ENCODE measurements at places on chromosomes 6 and 20.

GRCh38 chr20:58130581-58130980 is 97.9 kb downstream of the ANKRD60 start:
- no peak overlapping the region for H3K4me3 ChIP-seq
- no peak for DNase-seq
- peaks cover 4% of the 10 kb centered on the region for H3K4me1 ChIP-seq
- no peak overlapping the region for H3K27ac ChIP-seq

DNA sequence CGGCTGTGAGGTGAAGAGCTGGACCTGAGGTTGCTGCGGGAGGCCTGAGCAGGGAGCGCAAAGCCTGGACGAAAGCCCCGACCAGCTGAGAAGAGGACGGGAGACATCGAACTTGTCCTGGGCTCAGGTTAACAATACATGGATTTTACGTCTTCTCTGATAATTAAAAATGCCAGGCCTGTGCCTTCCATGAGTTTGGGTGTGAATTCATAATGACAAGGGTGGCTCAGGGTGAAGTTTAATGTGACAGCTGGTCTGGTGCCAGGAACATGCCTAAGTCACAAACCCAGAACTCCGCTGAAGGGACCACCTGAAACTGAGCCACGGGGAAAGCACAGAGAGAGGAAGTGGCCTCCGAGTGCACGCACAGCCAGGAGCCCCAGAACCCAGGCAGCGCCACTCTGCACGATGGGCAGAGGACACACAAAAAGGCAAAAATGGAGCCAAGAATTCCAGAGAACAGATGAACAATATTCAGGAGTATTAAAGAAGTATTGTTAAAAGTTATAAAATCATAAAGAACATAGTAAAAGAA is 150.1 kb upstream of the RPS6KA2 start:
- no peaks in the 10 kb centered on the region for H3K36me3 ChIP-seq
- H3K4me3 ChIP-seq = no peak overlapping the region
- no peak overlapping the region for H3K27ac ChIP-seq
- H3K4me1 ChIP-seq = no peaks in the 10 kb centered on the region

DNA sequence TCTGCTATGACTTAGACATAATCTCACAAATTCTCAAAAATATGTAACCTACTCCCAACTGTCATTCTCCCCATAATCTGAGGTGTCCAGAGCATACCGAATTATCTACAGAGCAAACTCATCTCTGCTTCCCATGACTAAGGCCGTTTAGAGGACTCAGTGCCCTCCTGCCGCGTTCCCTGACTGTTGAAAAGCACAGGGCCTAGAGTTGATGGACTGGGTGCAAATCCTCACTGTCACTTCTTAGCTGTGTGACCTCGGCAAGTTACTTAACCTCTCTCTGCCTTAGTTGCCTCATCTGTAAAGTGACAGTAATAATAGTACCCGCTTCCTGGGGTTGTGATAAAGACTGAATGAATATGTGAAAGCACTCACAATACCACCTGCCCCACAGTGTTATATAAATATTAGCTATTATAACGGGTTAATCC is 4.7 kb upstream of the TUBB2A start:
- no peaks in the 10 kb centered on the region for H3K27me3 ChIP-seq
- no peak for DNase-seq
- peaks cover 2% of the 10 kb centered on the region for H3K36me3 ChIP-seq

- H3K27me3 ChIP-seq = no peaks in the 10 kb centered on the region
- H3K4me1 ChIP-seq = no peaks in the 10 kb centered on the region
- no peak overlapping the region for H3K27ac ChIP-seq
- DNase-seq = no peak
These were observed 374.9 kb downstream of the GJA1 start for GRCh38 chr6:121810158-121811032.

DNA sequence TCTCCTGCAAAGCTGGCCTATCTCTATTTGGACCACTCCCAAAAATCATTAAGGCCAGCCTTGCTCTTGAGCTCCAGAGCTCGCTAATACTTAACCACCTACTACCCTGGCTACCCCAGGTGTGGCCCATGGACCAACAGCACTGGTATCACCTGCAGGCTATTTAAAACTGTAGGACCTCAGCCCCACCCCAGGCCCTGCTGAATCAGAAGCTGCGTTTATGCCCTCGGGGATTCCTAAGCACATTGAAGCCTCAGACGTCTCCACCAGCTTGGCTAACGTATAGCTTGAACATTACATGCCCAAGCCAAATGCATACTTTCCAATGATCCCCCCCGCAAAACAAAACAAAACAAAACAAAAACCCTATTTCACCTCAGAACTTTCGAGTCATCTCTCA is 19.7 kb upstream of the SPAG4 start:
- H3K27me3 ChIP-seq = peaks cover 6% of the 10 kb centered on the region
- H3K4me1 ChIP-seq = peaks cover 5% of the 10 kb centered on the region
- DNase-seq = no peak
- no peaks in the 10 kb centered on the region for H3K36me3 ChIP-seq
- H3K27ac ChIP-seq = no peak overlapping the region

DNA sequence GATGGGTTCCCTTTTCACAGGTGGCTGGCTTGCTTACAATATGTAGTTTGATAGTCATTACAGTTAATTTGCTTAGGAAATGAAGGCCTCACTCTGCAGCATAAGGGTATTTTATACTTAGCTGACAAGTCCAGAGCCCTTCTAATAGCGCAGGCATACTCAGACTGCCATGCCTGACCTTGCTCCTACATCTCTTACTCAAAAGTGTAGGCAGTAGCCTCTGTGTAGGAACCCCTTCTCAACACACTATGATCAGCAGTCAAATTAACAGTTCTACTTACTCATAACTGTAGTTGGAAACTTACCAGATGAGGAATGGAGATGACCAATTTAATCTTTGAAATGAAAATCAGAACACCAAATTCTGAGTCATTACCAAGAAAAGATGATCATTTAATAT is 373.5 kb downstream of the TBC1D32 start:
- no peaks in the 10 kb centered on the region for H3K36me3 ChIP-seq
- H3K4me1 ChIP-seq = no peaks in the 10 kb centered on the region
- no peak for DNase-seq
- H3K27me3 ChIP-seq = no peaks in the 10 kb centered on the region
- no peak overlapping the region for H3K27ac ChIP-seq

- no peak for DNase-seq
- no peaks in the 10 kb centered on the region for H3K4me1 ChIP-seq
- H3K27ac ChIP-seq = no peak overlapping the region
- H3K36me3 ChIP-seq = peaks cover 2% of the 10 kb centered on the region
- H3K4me3 ChIP-seq = no peak overlapping the region
These were observed 125.4 kb downstream of the HIVEP1 start for GRCh38 chr6:12137480-12137879.

GRCh38 chr20:44542890-44543289 is 21.0 kb upstream of the SERINC3 start:
- no peaks in the 10 kb centered on the region for H3K4me1 ChIP-seq
- DNase-seq = no peak
- no peak overlapping the region for H3K27ac ChIP-seq
- no peaks in the 10 kb centered on the region for H3K27me3 ChIP-seq
- H3K36me3 ChIP-seq = no peaks in the 10 kb centered on the region

DNA sequence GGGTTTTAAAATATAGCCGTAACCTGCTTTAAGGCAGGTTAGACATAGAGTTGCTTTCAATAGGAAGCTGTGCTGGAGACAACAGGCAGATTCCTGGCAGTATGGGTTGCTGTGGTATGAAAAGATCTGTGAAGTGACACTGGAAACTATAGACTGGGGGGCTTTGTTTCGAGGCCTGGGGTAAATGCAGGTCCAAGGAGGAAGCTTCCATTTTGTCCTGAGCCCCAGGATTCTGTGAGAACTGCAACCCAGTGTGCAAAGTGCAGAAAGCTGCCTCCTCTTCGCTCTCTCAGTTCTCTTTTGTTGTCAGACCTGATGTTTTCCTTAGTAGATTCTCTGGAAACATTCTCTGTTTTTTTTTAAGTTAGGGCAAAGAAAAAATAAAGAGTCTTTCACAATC is 86.9 kb downstream of the LYRM4 start:
- no peak for DNase-seq
- no peaks in the 10 kb centered on the region for H3K36me3 ChIP-seq
- H3K27ac ChIP-seq = peak overlapping the region; percentile 46
- H3K4me1 ChIP-seq = no peaks in the 10 kb centered on the region

GRCh38 chr6:76814496-76815458 is 648.5 kb downstream of the HTR1B start:
- H3K36me3 ChIP-seq = no peaks in the 10 kb centered on the region
- H3K27me3 ChIP-seq = no peaks in the 10 kb centered on the region
- H3K27ac ChIP-seq = no peak overlapping the region
- no peaks in the 10 kb centered on the region for H3K4me1 ChIP-seq
- DNase-seq = peak; percentile 13
- no peak overlapping the region for H3K4me3 ChIP-seq

DNA sequence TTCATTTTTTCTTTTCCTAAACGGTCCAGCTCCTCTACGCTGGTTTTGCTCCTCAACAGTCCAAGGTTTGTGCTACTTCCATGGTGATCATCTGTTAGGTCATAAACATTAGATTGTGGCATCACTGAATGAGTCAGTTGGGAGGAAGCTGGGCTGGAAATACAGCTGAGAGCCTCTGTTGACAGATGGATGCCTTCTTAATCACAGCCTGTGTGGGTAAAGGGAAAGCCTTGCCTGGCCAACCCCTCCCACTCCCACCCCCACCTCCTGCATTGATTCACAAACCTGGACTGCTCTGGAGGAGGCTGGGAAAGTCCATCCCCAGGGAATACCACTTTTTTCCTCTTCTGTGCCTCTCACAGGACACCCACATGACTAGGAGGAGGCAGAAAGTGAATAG is 180.6 kb upstream of the CCN2 start:
- peaks cover 5% of the 10 kb centered on the region for H3K4me1 ChIP-seq
- H3K36me3 ChIP-seq = no peaks in the 10 kb centered on the region
- H3K27me3 ChIP-seq = no peaks in the 10 kb centered on the region
- H3K4me3 ChIP-seq = no peak overlapping the region
- peak overlapping the region; percentile 46 for H3K27ac ChIP-seq

- H3K27me3 ChIP-seq = peaks cover 32% of the 10 kb centered on the region
- DNase-seq = no peak
- peaks cover 2% of the 10 kb centered on the region for H3K4me1 ChIP-seq
- H3K36me3 ChIP-seq = no peaks in the 10 kb centered on the region
- H3K4me3 ChIP-seq = no peak overlapping the region
These were observed 4.1 kb upstream of the TFAP2C start for GRCh38 chr20:56624786-56625681.
